ENCODE measurements at places on chromosomes 1 and 21. TPM values are rescaled to one million over a fixed set of nuclear protein-coding genes. Genes with fewer than 3 reads are reported as not detected.

DNA sequence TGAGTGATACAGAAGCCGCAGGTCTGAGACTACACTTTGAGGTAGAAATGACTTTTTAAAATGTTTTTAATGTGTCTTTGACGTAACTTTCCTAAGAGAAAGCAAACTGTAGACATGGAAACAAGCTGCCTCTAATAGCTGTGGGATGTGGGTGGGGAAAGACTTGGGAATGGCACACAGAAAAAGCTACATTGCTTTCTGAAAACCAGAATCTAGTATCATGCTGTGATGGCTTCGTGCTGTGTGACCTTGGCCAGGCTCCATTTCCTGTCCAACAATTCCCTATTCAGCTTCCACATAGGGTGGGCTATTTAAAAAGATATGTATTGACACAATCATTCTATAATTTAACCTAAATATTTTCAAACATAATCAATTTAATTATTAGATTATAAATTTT is 909.1 kb downstream of the NCAM2 start:
- DNase-seq = no peak

- DNase-seq = no peak
Observed at GRCh38 chr1:14841456-14841855, 243.0 kb downstream of the KAZN start.

GRCh38 chr1:173410794-173411236 is 66.3 kb upstream of the PRDX6 start:
- DNase-seq = no peak

DNA sequence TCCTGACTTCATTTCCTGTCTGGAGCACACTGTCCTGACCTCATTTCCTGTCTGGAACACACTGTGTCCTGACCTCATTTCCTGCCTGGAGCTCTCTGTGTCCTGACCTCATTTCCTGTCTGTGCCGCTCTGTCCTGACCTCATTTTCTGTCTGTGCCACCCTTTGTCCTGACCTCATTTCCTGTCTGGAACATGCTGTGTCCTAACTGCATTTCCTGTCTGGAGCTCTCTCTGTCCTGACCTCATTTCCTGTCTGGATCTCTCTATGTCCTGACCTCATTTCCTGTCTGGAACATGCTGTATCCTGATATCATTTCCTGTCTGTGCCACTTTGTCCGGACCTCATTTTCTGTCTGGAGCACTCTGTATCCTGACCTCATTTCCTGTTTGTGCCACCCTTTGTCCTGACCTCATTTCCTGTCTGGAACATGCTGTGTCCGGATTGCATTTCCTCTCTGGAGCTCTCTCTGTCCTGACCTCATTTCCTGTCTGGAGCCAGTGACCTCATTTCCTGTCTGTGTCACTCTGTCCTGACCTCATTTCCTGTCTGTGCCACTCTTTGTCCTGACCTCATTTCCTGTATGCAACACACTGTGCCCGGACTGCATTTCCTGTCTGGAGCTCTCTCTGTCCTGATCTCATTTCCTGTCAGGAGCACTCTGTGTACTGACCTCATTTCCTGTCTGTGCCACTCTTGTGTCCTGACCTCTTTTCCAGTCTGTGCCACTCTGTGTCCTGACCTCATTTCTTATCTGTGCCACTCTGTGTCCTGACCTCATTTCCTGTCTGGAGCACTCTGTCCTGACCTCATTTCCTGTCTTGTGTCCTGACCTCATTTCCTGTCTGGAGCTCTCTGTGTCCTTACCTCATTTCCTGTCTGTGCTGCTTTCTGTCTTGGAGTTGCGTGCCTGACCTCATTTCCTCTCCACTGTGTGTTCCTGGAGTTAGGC is 27.6 kb downstream of the SKI start:
- DNase-seq = no peak

GRCh38 chr1:114359791-114360190 is 151.2 kb downstream of the TRIM33 start:
- no peak for DNase-seq

DNA sequence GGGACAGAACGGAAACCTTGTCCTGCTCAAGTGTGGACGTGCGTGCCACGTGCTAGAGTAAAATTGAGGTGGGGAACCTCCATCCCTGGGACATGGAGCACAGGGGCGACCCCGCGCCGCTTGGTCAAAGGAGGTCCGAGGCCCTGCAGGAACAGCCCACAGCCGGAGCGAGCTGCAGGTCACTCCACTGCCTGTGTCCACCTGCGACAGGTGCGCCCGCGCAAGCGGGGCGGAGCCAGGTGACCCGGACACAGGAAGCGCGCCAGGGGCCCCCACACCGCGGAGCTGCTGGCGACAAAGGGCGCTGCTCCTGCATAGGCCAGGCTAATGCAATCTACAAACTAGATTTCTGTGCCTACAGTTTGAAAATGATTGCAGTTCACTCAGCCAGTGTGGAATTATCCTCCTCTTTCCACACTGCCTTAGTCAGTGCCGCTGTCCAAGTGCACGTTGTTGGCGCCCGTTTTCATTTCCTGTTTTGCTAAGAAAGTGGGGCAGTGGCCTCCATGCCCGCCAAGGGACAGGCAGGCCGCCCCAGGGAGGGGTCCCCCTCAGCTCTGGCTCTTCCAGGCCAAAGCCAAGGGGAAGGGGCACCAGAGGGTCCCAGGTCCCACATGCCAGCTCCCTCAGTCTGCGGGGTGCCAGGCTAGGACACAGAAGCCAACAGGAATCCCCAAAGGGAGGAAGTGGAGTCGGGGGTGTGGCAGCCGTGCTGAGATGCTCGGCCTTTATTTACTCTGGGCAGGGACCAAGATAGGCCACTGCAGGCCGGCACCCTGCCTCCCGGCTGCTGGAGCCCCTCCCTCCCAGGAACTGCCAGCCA is 4.3 kb upstream of the NADK start:
- peak; percentile 25 for DNase-seq

DNA sequence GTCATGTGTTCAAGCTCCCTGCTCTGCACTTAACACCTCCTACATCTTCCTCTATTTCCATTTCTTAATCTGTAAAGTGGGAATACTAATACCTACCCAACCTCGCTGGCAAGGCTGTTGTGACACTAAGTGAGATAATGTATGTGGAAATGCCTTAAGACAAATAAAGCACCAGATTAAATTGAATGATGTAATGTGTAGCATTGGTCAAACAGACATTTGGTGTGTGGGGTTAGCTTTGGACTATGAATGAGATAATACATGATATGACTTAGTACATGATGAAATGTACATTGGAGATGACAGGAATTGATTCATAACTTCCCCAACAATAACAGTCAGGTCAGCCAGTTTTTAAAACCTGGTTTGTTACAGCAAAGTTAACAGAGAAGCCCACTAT is 5.2 kb downstream of the AMPD1 start:
- no peak for DNase-seq

DNA sequence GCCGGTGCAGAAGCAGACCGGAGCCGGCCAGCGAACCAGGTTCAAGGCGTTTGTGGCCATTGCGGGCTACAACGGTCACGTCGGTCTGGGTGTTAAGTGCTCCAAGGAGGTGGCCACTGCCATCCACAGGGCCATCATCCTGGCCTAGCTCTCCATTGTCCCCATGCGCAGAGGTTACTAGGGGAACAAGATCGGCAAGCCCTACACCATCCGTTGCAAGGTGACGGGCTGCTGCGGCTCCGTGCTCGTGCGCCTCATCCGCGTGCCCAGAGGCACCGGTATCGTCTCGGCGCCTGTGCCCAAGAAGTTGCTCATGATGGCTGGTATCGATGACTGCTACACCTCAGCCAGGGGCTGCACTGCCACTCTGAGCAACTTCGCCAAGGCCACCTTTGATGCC is 38.1 kb downstream of the LRRC52 start:
- DNase-seq = no peak

- DNase-seq = no peak
Observed at GRCh38 chr1:80385650-80386049, 1379.1 kb upstream of the ADGRL4 start.

DNA sequence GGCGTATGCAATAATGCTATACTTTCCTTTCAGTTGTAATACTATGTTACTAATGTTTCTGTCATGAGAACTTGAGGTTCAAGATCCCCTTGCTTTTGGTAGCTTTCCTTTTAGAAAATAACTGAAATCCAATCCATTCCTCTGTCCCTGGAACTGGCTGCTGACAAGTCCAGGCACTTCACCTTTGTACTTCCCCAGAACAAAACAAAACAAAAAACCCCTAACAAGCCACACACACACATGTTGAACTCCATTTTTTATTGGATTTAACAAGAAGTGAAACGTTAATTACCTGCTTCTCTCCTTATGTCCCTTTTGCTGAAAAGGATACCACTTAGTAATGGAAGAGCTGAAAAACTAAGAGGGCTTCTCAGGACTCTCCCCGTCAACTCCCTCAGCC is 26.1 kb upstream of the SDC3 start:
- no peak for DNase-seq

DNA sequence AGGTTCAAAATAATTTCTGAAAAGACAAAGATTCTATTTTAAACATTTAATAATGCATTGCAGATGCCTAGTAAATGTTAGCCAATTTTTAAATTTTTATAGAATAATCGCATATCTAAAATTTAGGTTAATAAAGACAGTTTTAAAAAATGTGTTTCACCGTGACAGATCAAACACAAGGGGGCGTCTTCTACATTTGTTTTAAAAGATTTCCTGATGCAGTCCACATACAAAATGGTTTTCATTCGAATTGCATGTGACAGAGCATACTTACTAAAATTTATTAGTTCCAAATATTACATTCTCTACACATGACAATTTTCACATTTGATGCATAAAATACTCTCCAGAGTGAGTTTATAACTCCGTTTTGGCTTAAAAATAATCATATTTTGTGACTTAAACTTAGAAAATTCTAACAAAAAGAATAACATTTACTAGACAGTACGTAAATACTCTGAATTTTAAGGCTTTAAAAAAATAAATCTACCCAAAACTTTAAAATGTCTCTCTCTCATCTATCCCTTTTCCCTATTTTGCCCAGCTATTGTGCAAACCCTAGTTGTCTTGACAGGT is 75.5 kb downstream of the ADAMTS1 start:
- DNase-seq = no peak

LCK gene
- 0.90 TPM for total RNA-seq

MAP3K7CL gene
- 13.5 TPM for total RNA-seq

SLAMF9 gene
- total RNA-seq = not detected

HHAT gene
- 10.8 TPM for total RNA-seq

ACTL8 gene
- total RNA-seq = not detected

KIF17 gene
- 2.0 TPM for total RNA-seq
